ENCODE measurements at places on chromosomes 13 and 19.

DNA sequence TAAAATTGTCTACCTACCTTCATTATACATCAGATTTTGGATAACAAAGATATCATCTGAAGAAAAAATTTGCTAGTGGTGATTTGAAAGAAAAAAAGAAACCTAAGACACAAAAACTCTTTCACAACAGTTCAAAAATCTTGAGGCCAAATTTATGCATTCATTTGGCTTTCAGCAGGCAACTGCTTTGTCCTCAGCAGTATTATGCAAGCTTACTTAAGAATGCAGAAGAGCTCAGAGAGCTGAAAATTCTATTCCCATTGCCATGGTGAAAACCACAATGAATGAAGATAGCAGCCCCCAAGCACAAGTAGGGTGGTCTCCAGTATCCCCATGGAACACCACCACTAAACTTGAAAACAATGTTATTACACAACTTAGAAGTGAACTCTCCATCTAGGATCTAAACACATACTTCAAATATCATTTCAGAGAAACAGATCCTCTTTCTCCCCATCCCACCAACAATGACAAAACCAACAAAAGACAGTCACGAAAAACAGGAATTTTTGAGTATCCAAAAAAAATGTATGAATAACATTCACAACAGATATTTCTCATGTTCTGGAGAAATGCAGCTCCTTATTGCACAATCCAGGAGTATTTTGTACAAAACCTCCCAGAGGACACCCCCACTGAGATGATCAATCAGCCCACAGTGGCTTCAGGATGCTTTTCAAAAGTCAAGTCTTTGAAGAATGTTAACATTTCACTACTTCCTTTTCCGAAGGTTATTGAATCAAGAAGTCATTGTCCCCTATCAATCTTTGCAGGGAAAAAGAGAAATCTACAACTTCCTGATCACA is 192.7 kb downstream of the LHFPL6 start:
- no peak for DNase-seq

GRCh38 chr13:74726206-74726605 is 592.0 kb upstream of the KLF12 start:
- DNase-seq = no peak

- DNase-seq = no peak
Measured at GRCh38 chr19:1486720-1487575, 3.2 kb downstream of the PCSK4 start.

GRCh38 chr13:46544208-46544607 is 8.8 kb upstream of the LRCH1 start:
- peak; percentile 13 for DNase-seq

DNA sequence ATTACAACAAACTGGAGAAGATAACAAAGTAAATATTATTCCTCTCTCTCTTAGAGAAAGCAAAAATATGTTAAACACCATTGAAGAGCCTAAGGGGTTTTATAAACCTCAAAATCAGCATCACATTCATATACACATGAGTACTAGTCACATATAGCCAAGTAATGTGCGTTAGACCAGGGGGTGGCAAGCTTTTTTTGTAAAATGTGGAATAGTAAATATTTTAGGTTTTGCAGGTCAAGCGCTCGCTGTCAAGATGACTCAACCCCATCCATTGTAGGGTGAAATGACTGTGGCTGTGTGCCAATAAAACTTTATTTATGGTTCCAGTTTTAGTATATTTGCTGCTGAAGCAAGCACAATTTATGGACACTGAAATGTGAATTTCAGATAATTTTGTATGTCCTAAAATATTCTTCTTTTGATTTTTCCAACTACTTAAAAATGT is 21.7 kb downstream of the RFX2 start:
- DNase-seq = no peak

DNA sequence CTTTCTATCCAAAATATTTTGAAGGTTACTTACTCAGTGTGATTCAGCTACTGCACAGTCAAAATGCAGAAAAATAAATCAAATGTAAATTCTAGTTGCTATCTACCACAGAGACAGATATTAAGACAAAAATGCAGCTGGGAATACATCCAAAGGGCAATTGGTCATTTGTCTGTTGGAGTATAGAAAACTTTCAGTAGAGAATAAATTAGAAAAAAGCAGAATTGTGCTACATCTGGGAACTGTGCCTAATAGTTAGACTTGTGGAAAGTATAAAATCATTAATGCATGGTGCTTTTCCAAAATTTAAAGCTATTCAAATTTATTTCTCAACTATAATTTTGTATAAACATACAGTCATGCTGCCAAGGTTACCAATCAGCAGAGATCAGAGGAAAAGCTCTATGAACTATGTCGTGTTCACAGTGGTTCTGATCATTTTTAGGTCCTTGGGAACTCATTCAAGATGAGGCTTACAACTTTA is 1635.8 kb downstream of the PCDH9 start:
- no peak for DNase-seq

DNA sequence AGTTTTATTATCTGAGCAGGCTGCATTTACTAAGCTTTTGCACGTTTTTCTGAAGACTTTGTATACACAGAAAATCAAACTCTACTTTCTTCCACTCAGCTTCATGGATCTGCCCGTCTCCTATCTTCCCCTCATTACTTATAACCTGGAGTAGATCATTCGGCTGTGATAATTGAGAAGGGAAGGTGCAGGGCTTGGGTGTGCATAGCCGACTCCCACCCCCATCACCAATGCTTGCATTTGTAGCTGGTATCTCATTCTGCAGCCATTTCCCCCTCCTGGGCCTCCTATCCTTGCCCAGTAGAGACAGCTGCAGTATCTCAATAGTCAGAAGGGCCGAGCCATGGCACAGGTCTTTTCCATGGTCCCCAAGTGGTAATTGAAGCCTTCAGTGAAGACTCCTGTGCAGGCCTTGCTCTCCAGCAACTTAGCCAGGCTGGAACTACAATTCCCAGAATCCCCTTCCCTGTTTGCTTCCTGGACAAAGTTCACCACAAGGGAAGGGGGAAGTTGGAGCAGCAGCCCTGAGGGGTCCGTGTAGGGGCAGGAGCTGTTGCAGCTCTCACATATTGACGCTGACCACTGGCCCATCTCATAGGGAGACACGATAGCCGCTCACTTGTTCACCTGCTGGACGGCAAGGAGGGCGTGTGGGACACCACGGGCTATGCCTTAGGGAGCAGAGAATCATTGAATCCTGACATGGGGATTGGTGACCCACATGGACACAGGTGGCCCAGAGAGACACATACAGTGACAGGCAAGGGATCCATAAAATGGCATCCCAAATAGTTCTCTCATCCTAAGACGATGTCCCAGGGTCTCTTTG is 2.1 kb upstream of the SIGLEC8 start:
- no peak for DNase-seq

DNA sequence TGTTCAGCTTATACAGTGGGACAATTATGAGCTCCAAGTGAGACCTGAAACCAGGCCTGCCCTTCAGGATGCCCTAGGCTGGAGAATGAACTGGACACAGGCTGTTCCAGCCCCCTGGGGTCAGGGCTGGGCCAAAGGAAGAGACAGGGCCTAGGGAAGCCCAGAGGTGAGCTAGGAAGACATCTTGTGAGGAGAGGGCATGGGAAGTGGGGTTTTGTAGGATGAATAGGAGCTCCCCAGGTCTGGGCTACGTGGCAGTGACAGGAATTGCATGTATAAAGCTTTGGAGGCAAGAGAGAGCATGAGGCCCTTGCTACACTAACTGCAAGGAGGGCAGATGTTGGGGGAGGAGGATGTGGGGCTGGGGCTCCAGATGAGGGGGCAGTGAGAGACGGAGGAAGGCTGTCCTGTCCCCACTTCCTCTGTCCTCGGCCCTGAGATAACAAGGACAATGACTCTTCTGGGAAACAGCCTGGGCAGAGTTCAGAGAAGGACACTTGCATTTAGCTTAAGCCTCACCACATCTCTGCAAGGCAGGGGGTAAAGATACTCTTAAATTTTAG is 1.5 kb upstream of the TBXA2R start:
- DNase-seq = no peak

GRCh38 chr19:15317392-15318071 is 14.8 kb downstream of the BRD4 start:
- DNase-seq = no peak

DNA sequence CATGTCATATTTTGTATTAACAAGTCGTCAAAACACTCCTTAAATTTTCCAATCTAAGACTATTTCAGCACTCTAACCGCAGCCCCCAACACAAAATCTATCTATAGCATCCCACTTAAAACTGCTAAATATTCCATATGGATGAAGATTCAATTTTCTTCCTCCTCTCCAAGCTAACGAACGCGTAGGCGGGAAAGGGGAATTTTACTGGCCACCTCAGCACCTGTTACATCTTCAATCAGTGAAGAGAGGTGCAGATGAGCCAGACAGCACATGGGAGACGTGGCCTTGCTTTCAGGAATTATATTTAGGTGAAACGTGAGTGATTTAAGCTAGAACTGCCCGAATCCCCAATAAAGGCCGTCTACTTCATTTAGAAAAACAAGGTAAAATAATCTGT is 1.1 kb downstream of the RBM26 start:
- DNase-seq = no peak

DNA sequence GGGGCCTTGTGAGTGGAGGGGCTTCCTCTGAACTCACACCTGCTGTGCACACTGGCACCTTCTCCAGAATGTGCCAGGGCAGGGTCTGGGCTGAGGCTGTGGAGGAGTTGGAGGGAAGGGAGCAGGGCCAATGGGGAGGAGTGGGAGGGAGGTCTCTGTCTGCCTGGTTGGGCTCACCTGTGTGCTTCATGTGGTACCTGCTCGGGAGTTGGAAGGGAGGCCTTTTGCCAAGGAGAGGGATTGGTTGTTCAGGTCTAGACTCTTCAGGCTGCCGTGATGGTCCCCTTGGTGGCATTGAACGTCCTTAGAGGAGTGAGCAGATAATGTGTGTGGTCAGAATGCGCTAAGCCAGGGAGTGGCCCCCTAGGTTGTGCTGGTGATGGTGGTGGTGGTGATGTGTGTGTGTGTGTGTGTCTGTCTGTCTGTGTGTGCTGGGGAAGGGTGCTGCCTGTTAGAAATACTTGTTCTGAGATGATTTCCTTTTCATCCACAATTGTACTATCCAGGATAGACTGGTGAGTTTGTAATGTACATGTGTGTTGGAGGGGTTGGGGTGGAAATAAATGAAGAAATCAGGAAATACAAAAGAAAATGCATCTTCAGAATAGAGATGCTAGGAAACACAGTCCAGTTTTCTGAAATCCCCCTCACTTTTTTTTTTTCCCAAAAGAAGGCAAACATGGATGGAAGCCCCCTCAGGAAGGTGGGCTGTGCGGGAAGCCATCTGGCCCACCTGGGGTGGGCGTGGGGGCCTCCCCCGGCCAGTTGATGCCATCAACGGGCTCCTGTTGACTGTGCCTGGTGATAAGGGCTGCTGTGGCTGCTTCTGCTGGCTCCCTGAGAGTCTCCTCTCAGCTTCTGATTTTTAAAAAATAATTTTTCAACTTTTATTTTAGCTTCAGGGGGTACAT is 140.5 kb upstream of the ZNF536 start:
- DNase-seq = no peak

DNA sequence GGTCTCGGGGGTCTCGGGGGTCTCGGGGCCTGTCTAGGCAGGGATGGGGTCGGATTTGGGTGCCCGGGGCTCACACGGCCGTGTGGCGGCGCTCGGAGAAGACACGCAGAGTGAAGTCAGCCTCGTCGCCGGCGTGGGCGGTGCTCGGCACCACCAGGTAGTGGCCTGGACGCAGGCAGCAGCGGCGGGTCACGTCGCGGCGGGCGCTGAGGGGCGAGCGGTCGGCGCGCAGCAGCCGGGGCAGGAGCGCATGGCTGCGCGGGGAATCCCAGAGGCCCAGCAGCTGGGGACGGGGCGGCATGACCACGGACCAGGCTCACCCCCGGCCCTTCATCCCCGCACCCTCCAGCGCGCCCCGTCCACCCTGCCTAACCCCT is 8.2 kb downstream of the CAPN12 start:
- peak; percentile 33 for DNase-seq

GRCh38 chr19:17555929-17556813 is 722 bp downstream of the COLGALT1 start:
- DNase-seq = no peak

DNA sequence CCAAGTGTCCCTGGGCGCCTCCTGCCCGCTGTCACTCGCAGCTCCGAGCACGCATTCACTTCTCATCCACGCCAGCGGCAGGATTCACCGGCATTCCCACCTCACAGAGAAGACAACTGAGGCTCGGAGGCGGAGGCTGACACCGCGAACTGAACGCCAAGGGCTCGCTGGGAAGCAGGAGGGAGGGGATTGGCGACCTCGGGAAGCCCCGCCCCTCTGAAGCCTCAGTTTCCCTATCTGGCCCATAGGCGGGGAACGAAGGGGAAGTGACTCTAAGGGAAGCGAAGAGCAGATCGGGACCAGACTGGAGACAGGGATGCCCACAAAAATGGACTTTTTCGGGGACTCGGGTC is 256 bp downstream of the MICOS13 start:
- no peak for DNase-seq

- no peak for DNase-seq
Measured at GRCh38 chr13:79631051-79631659, 150.2 kb downstream of the NDFIP2 start.

DNA sequence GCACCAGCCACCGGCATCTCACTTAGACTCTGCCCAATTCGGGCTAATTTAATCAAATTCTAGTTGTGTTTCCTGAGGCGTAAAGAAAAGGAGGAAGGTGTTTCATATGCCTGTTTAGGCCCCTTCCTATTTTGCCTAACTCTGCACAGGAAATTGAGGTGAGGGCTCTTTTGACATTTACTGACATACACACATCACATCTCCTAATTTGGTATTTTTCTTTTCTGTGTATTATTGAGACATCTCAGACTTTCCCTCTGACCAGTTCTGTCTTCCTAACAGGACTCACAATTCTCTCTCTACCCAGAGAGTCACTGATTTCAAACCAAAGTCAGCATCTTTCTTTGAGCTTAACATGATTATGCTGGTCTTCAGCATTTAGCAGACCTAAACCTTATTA is 7.9 kb downstream of the CEACAM3 start:
- no peak for DNase-seq

GRCh38 chr19:45901912-45902650 is at the start of gene MYPOP:
MYPOP (minus strand) TSS chr19:45902613; CDS start chr19:45901773, 840 bp downstream.
- DNase-seq = peak; percentile 35

DNA sequence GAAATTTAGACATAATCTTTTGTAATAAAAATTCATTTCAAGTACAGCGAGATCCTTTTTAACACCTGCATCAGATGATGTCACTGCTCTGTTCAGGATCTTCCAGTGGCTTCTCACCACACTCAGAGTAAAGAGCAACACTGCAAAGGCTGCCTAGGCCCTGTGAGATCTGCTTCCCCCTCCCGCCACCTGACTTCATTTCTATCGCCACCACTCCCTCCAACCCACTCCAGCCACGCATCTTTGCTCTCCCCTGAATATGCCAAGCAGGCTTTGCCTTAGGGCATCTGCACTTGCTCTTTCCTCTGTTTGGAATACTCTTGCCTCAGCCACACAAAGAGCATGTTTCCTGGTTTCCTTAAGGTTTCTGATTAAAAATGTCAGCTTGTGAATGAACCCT is 58.3 kb downstream of the MBNL2 start:
- DNase-seq = no peak

GRCh38 chr13:95418946-95419345 is 117.7 kb upstream of the ABCC4 start:
- DNase-seq = no peak

Data from T-helper 2 cell (primary cell).